AG04449 (cell line): ENCODE measurements at places on chromosomes 11 and 22.

GRCh38 chr22:32764330-32765131, 37.0 kb upstream of the TIMP3 start:
- peak; percentile 70 for DNase-seq

GRCh38 chr22:43235445-43236409, 48.8 kb upstream of the TTLL12 start:
- DNase-seq, result no peak

- no peak for DNase-seq
These were observed 7.3 kb downstream of the ARHGAP8 start for GRCh38 chr22:44759430-44760310.

GRCh38 chr11:72058416-72059034, 21.8 kb downstream of the NUMA1 start:
- DNase-seq, result peak; percentile 82

- DNase-seq, result no peak
These were observed 78.8 kb downstream of the MYEOV start for GRCh38 chr11:69372589-69373250.

DNA sequence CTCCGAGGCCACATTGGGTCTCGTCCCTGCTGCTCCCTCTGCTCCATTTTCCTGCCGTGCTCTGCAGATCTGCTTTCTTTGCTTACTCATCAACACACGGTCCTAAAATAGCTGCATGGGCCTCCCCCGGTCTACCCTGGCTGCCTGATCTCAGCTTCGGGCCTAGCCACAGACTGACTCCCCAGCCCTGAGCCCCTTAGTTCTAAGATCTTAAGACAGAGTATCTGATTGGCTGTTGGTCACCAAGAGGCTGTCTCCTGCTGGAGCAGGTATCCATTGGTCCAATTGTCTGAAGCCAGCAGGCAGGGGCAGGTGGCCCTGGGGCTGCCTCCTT, 53.7 kb upstream of the NECTIN1 start:
- DNase-seq, result peak; percentile 23

DNA sequence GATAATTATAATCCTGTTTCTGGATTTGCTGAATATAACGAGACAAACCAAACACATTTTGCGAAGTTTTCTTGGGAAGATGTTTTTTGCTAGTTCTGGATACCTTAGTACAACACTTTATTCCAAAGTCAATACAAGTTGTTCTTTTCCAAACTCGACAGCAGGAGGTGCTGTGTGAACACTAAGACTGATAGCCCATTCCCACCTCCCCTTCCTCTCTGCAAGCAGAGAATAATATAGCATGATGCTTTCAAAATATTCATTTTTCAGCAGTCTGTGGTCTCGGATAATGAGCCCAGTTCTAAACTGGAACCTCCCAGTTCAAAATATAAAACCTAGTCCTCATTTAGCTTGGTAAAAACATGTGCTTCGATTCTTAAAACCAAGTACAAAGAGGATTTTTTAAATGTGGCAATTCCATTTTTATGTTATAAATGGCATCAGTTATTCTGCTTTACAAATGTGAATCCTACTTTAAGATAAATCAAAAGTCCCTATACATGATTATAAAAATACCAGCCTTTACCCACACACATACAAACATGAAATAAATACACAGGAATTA, 129.1 kb downstream of the DCDC1 start:
- DNase-seq, result no peak

DNA sequence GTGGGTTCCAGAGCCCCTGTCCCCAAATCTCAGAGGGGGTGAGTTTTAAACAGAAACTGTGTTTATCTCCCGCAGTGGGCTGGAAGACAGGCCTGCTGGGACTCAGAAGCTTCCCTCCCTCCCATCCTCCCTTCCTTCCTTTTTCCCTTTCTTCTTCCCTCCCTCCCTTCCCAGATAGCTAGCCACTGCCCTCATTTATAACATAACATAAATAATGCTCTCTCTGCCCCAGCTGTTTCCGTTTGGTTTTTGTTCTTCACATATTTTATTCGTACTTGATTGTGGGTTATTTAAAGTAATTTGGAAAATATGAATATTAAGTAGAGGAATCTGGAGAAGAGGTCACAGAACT, 140.9 kb downstream of the TEAD1 start:
- no peak for DNase-seq

GRCh38 chr11:101127699-101128570, 1.7 kb downstream of the PGR start:
- no peak for DNase-seq

DNA sequence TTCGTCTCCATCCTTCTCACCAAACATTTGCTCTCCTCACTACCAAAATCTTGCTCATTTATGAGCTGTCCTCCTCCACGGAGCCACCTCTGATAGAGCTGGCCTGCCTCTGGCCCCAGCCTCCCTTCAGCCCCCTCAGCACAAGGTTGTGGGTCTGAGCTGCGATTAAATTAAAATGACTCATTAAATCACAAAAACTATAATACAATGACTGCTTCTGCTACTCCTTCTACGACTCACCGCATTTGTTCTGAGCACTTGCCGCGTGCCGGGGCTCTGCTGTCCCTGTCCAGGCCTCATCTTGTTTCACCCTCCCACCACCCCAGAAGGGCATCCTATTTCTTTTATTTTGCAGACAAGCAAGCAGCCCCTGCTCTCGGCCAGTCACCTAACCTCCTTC, 49.2 kb upstream of the TIMP3 start:
- DNase-seq, result no peak

DNA sequence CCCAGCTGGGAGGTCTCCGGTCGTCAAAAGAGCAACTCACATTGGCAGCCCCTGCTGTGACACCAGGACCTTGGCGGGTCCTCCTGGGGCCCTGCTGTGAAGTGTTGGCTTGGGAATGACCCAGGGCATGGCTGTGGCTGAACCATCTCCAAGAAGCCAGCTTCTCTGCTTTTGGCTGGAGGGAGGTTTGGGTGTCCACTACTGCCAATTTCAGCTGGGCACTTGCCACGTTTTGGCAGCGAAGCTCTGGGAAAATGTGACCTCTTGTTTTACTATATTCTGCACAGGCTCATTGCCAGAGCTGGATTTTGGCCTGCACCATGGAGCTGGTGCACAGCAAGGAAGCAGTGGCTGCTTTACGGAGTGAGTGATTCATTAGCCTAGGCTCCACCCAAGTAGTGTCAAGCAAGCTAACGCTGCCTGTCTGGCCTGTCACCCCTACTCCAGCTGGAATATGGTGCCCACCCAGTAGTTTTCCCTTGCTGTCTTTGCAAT, 24.3 kb upstream of the SMCO4 start:
- no peak for DNase-seq

DNA sequence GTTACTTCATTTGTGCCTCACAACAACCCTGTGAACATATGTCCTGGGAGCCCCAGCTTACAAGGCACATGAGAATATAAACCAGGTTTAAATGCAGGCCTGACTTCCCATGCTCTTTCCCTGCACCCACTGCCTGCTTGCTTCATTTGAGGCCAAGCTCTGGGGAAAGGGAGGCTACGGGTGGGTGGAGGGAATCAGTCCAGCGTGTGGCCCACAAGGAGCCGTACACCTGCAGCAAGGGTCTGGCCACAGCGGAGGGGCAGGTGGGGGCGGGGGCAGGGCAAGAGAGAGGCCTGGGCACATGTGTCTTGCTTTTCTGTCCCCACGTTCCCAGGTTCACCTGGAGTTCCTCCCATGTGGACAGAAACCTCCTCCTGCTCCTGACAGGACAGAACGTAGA, 26.2 kb downstream of the FAM83F start:
- no peak for DNase-seq

DNA sequence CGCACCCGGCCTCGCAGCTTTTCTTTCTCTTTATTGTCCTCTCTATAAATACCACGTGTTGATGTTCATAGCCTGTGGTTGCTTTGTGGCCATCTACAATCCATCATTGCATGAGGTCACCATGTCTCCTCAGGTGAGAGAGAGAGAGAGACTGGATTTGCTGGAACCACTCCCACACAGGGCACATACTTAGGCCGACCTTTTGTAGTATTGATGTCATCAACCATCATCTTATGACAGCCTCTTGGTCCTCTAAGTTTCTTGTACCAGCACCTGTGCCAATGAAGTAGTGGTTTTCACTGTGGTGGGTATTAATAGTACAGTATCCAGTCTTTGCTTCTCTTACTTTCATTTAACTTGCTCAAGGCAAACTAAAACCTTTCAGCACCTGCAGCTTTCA, 22.8 kb upstream of the P2RY6 start:
- DNase-seq, result no peak

DNA sequence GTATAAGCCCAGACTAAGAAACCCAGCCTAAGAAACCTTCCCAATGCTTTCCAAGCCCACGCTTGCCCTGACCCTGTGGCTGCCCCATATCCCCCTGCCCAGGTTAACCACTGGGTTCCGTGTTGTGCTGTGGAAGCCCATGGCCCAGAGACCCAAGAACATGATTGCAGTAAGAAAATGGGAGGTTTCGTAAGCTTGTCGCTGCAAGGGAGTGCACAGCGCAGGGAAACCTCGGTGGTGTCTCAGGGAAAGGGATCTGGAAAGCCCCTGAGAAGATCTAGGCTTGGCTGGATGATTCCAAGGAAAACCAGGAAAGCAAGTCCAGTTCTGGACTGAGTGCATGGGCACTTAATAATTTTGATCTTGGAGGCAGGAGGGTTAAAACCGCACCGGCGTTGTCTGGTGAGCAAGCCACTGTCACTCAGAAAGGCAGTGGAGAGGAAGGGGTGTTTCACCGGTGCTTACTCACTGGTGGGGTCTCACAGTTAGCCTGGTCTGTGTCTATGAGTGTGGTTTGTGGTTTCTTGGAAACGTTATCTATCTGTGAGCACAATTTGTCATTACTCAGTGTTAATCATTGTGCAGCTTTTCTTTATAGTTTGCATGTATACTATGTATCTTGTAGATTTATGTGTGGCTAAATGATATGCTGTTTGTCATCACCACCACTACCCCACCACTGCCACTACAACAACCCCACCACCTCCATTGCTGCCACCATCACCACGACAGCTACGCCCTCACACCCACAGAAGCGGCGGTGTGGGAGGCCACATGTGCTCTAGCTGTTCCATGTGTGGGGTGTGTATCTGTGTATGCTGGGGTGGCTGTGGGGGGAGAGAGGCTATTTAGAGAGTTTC, 53.3 kb upstream of the PRDM11 start:
- no peak for DNase-seq

DNA sequence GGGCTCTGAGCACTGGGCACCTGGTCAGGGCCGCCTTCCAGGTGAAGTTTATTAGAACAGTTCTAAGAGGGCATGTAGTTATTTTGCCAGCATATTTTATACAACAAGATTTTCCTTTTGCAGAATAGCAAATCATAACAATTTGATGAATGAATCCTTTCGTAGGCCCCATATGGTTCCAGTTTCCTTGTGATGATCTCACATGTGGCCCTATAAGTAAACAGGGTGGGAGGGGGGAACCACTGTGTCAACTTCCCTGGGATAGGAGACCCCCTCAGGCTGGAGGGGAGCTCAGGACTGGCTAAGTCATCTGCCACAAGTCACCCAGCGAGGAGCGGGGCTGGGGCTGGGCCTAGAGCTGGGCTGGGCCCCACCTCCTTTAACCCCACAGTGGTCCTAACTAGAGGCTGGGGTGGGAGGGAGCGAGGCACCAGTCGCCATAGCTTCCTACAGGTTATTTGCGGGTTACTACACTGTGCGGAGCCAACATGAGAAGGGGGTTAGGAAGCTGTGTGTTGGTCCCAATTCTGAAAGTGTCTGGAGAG, 4.2 kb downstream of the FBLN1 start:
- DNase-seq, result no peak

GRCh38 chr11:18789942-18790341, 1.7 kb downstream of the PTPN5 start:
- DNase-seq, result no peak

DNA sequence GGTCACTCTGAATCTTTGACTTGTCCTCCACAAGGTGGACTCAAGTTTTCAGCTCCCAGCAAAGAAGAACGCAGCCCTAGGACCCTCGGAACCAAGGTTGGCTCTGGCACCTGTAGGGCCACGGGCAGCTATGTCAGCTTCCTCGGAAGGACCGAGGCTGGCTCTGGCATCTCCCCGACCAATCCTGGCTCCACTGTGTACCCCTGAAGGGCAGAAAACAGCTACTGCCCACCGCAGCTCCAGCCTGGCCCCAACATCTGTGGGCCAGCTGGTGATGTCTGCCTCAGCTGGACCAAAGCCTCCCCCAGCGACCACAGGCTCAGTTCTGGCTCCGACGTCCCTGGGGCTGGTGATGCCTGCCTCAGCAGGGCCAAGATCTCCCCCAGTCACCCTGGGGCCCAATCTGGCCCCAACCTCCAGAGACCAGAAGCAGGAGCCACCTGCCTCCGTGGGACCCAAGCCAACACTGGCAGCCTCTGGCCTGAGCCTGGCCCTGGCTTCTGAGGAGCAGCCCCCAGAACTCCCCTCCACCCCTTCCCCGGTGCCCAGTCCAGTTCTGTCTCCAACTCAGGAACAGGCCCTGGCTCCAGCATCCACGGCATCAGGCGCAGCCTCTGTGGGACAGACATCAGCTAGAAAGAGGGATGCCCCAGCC, 2.2 kb downstream of the INPP5J start:
- DNase-seq, result no peak

DNA sequence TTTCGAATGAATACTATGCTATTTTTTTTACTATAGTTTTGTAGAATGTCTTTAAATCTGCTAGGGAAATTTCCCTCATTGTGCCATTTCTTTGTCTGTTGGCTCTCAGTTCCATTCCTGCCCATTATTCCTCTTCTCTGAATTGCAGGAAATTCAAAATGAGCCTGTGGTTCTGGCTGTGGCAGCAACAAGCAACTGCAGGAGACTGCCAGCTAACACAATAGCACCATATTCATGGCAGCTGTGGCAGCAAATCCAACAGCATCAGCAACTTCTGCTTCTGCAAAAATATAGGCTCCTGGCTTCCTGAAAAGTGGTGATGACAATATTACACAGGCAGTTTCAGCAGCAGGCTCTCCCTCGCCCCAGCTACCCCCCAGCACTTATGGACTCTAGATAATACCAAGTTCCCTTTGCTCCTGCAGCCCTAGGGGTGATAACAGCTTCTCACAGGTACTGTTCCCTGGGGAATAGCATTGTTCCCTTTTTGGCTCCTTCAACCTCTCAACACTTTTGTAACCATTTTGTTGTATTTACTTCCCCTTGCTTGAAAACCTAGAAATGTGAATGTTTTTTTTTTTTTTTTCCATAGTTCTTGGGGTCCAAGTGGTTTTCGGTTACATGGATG, 9.3 kb downstream of the PATE4 start:
- no peak for DNase-seq

- no peak for DNase-seq
These were observed 42.6 kb downstream of the KCNC1 start for GRCh38 chr11:17777086-17777737.

DNA sequence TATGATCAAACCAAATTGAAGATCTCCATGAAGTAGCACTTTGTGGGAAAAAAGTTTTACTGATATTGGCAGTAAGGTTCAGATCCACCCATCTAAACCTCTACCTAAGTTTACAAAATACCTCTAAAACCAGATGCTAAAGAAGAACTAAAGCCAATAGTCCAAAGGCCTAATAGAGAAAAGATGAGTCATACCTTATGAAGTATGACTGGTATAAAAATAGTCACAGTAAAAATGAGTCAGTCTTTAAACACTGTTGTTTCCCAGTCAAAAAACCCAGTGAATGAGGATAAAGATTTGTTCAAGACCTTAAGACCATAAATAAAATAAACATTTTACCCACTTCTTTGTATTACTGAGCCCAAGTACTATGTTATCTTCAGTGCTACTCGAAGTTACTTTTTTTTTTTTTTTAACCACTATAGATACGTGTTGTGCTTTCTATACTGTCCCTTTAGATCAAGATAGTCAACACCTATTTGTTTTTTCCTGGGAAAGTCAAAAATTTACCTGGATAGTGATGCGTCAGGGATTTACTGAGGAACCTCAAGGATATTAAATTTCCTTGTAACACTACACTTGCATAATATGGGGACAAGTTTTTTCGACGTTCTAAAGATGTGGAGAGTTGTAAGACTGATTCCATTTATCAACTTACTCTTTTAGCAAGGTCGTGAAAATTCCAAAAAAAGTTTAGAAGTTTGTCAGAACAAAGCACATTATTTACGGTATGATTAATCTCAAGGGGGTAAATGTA, 87.3 kb downstream of the CCDC73 start:
- DNase-seq, result peak; percentile 42
